ENCODE measurements at places on chromosomes 7 and 10.

DNA sequence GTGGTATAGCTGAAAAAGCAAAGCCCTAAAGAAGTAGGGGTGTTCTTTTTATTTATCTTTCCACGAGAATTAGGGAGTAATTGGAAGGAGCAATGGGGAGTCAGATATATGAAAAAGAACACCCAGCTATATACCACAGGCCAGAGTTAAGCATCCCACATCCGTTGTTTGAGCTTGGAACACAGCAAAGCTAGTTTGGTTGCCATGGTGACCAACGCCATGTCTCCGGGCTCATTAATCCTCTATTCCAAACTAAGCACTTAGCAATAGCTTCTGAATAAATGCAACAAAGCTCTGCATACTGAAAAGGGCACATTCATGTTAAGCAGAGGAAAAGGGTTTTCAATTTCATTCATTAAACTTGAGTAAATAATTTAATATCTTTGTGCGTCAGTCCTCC, 23.5 kb downstream of the ASB4 start:
- no peak for DNase-seq

- no peak for DNase-seq
These were observed 1.3 kb downstream of the COL1A2 start for GRCh38 chr7:94396037-94396431.

DNA sequence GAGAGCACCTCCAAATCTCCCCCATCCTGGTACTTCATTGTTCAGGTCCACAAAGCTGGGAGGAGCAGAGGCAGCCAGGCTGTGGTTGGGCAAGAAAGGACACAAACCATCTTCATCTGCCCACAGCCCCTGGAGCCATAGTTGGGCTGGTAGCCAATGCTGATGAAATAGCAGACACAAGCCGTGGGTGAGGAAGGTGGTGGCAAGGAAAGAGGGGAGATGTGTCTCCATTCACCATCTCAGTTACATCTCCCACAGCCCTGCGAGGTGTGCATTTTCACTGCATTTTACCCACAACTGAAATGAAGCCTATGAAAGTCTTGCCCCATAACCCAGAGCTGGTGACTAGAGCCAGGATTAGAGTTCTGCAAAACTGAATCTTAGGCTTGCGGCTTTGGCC, 35.0 kb downstream of the PIK3AP1 start:
- DNase-seq = no peak

GRCh38 chr10:23870651-23871610, 338.0 kb upstream of the KIAA1217 start:
- no peak for DNase-seq

DNA sequence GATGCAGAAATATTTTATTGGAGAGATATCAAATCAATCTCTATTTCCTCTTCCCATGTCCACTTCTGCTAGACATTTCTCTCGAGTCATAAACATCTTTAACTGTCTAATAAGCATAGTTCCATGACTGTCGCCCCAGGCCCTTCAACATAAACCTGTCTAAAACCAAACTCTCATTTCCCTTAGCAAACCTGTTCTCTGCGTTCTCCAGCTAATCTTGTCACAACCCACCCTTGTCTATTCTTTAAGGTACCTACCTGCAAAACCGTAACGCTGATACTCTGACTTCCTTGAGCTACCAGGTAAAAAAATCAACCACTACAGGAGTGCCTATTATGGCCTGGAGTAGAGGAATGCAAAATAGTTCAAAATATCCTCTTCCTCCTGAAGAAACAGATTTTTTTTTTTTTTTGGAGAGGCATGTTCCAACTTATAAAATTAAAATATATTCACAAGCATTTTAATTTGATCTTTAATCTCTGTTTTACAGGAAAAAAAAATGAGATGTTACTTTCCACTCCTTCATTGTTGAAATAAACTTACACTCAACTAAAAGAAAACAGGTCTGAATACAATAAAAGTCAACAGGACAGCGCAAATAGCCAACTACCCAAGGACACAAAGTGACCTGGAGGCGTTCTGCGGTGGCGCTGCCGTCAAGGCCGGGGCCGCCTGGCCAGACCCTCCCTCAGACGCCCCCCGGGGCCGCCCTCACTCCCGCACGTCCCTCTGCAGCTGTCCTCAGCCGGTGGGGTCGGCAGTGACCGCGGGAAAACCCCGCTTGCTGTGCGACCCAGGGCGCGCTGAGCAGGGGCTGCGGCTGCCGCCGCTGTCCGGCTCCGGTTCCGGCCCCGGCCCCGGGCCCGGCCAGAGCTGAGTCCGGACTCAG, 765 bp downstream of the SLC25A40 start:
- no peak for DNase-seq

- no peak for DNase-seq
These were observed 39.7 kb upstream of the TNKS2 start for GRCh38 chr10:91758303-91759146.

DNA sequence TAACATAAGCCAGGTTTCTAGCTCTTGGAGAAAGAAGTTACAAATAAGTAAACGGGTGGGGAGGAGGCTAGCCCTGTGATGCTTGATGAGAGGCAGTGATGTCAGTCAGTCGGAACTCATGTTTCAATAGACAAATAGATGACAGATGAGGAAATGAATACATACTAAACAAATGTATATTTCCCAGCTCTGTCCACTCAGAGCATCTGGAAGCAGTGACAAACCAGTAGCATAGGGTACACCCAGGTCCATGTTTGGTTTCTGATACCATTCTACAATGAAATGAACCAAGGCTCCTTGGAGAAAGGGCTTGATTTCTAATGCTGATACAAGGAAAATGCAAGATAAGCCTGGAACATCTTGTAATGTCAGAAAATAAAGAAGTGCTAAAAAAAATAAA, 30.6 kb downstream of the PODXL start:
- DNase-seq = no peak

GRCh38 chr7:155408651-155409586, 49.0 kb upstream of the EN2 start:
- DNase-seq = no peak

GRCh38 chr7:158160199-158160598, 427.4 kb downstream of the PTPRN2 start:
- DNase-seq = no peak

DNA sequence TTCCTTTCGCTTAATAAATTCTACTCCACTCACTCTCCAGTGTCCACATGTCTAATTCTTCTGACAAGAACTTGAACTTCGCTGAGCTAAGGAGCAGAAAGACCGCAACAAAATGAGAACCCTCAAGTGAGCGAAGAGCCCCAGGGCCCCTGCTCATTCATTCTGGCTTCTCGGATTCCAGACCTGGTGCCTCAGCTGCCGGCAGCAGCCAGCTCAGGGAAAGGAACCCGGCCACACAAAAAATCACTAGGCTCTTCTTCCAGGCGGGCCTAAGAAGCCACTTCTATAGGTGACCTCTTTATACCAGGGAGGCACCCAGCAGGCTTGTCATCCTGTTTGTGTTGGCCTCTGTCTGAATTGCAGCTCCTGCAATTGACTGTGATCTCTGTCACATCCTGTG, 33.3 kb downstream of the OTUD1 start:
- no peak for DNase-seq

- no peak for DNase-seq
These were observed 231.5 kb upstream of the NRP1 start for GRCh38 chr10:33566001-33566400.

DNA sequence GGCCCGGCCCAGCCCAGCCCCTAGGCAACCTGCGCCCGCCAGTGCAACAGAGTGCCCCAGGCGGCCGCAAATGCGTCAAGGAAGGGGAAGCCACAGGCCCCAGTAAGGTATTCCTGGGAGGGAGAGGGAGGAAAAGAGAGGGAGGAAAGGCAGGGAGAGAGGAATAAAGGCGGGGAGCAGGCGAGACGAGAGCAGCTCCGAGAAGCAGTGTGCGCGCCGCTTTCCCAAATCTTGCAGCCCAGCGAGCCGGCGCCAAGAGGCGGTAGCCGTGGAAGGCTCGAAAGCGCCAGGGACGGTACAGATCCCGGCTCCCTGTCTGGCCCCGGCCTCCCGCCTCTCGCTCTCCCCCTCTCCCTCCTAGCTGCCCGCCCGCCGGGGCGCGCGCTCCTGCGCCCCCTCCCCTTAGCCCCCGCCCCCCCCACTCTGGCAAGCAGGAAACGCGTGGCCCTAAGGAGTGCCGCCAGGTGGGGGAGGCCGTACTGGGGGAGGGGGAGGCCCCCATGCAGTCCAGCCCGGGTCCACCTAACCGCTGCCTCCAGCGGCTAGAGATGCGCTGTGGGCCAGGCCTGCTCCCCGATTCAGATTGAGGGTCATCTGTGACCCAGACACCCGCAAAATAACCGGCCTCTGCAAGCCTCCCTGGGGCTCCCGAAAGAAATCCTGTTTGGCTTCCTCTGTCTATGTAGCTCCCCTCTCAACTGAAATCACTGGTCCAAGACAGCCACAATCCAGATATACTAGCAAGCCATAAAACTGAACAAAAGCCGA, 4.3 kb downstream of the HOXA10 start:
- no peak for DNase-seq

DNA sequence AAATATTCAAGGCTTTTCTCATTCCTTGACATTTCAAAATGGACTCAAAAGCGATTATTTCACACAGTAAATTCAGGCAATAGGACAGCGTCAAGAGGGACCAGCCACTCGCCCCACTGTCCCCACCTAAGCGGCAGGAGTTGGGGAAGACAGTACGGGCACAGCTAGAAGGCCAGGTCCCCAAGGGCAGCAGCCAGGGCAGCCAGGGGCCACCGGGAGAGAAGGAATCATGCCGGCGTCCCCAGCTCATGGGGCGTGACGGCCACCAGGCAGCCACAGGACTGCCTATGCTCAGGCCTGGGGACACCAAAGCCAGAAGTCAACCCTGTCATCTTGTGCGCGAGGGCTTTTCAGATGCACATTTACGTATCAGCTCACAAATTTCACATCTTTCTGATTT, 225.7 kb upstream of the PPP2R2D start:
- DNase-seq = no peak

DNA sequence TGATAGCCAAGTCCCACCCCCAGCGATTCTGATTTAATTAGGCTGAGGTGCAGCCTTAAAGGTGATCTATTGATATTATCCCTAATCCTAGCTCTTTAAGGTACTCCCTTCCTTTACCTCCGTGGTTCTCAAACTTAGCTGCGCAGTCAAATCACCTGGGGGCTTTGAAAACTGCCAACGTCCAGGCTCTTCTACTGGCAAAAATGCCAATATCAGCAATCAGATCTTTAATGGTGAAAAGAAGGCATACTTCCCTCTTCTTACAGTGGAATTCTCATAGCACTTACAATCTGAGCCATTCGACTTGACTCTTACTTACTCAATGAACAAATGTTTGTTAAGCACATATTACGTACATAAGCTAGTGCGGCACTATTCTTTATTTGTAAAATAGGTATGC, 704 bp upstream of the SLC35B4 start:
- no peak for DNase-seq

DNA sequence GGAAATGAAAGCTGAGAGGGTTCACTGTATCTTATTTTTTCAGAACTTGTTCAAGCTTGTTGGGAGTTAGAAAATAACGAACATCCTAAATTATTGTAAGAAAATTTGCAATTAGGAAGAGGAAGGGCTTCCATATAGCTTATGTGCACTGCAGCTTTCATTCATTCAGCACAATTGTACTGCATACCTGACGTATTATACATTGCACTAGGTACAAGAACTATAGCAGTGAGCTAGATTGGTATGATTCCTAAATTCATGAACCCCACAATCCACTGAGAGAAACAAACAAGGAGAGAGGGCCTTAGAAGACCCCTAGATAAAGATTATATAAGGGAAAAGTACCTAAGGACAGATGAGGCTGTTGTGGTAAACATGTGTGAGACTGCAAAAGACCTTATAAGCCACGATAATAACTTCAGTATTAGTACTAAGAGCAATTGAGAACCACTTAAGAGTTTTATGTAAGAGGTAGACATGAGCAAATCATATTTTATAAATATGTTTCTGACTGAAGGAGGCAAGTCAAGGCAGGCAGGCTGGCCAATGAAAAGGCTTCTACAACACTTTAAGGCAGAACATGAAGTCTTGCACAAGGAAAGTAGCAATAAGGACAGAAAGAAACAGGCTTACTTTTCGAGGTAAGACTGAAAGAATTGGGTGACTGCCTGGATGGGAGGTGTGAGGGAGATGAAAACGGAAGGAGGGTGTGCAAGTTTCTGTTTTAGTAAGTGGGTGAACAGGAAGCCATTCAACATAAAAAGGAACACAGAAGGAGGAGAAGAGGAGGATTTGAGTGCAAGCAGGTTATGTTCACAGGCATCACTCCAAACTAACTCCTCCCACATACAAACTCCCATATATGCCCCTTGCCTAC, 77.9 kb upstream of the LRRN3 start:
- DNase-seq = no peak

- no peak for DNase-seq
These were observed 50.8 kb upstream of the AOAH start for GRCh38 chr7:36775061-36775620.

GRCh38 chr7:99106821-99107241, 37.1 kb downstream of the SMURF1 start:
- no peak for DNase-seq

- DNase-seq = no peak
These were observed 495.1 kb upstream of the POT1 start for GRCh38 chr7:125424721-125425120.

DNA sequence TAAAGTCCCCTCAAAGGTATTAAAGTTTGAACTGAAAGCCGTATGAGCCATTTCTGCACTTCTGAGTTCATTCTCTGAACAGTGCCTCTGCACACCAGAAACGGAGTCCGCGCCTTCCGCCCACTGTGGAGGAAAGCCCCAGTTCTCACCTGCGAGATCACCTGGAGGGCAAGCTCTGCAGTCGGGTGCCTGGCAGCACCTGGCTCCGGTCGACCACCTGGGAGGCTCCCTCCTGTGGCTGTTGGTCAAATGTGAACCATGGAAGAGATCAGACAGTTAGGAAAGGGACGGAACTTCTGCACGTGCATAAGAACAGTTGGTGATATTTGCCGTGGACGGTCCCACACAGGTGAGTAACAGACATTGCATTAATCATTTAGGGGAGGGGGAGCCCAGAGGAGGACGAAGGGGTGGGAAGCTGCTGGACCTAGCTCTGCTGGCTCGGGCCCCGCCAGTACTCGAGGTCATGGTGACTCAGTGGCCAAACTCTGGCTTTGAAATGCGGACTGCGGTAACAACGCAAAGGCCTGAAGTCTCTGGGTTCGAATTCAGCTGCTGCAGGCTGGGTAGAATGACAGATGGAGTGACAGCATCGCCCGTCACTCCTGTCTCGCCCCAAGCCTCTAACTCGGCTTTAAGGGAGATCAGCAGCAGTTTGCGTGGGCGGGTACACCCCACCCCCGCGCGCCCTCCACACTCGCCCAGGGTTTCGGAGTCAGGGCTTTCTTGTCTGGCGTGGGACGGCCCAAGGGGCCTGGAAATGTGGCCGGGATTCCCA, 1.7 kb upstream of the DPYSL4 start:
- no peak for DNase-seq
